ENCODE measurements at places on chromosomes 6 and 20. TPM values are rescaled to one million over a fixed set of nuclear protein-coding genes. Genes with fewer than 3 reads are reported as not detected.

RBBP8NL gene
- not detected for total RNA-seq

- DNase-seq: no peak
Observed at GRCh38 chr6:139485742-139486475, 111.5 kb upstream of the CITED2 start.

- no peak for DNase-seq
Observed at GRCh38 chr6:79574174-79574573, 36.9 kb upstream of the LCA5 start.

DNA sequence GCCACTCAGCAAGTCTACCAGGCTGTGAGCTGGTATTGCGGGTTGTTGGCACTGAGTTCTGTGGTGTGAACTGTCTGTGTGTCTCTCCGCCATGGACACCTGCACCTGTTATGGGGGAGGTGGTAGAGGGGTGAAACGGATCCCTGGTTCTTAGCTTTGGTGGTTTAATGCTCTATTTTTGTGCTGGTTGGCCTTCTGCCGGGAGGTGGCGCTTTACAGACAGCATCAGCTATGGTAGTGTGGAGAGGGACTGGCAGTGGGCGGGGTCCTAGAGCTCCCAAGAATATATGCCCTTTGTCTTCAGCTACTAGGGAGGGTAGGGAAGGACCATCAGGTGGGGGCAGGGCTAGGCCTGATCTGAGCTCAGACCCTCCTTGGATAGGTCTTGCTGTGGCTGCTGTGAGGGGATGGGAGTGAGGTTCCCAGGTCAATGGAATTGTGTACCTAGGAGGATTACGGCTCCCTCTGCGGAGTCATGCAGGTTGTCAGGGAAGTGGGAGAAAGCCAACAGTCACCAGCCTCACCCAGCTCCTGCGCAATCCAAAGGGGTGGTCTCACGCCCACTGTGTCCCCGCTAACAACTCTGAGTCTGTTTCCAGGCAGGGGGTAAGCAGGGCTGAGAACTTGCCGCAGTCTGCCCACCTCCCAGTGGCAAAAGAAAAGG, 154.3 kb downstream of the CCDC170 start:
- no peak for DNase-seq
